ENCODE measurements at places on chromosomes 12 and 14. TPM values are rescaled to one million over a fixed set of nuclear protein-coding genes. Genes with fewer than 3 reads are reported as not detected.
A peak's percentile ranks its signal among the peaks of the same experiment; 100 is the strongest.

DNA sequence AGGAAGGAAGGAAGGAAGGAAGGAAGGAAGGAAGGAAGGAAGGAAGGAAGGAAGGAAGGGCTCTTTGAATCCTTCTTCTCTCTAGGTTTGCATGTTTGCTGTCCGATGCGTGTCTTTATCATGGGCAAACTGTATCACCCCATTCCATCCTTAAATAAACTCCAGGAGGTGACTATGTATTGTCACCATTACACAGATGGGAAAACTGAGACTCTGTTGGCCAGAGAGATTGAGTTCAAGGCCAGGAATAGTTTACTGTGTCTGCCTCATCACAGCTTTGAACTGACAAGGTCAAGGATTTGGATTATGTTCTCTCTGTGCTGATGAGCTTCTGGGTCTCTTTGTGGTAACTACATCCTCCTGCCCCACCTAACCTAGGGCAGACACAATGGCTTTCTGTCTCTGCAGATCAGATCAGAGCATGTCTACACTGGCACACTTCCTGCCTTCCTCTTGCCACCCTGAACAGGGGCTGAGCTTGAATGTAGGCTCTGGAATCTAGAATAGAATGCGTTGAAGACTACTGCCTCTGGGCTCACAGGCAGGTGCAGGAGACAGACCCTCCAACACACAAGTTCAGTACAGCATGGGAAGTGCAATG, 78.9 kb upstream of the MAP1LC3B2 start:
- no peak for DNase-seq

KRT2 gene
- total RNA-seq, result not detected

GRCh38 chr12:21296751-21297406, 37.8 kb downstream of the SLCO1A2 start:
- DNase-seq, result no peak

FICD gene
- total RNA-seq, result 6.4 TPM

- no peak for DNase-seq
These were observed 78.0 kb downstream of the GRIP1 start for GRCh38 chr12:66600903-66601302.

DNA sequence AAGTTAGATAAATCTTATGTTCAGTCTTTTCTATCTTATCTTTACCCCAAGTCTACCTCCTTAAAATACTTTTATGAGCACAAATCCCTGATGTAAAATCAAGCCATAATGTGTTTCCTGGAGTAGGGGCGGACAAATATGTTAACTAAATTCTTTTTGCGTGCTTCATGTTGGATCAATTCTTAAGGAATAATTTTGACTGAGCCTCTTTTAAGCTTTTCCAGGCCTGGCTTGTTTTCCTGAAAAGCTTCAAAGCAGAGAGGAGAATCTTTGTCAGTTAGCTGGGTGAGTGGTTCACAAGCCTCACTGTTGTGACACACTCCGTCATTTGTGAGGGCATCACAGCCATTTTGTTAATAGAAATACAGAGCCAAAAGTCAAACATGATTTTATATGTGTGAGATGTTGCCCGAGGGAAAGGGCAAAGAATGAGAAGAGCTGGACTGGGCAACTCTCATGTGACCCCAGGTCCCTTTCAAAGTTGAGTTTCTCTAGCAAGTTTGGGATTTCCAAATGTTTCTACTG, 468.9 kb downstream of the RGS6 start:
- no peak for DNase-seq

CLECL1 gene
- 0.91 TPM for total RNA-seq

TAS2R31 gene
- 12.2 TPM for total RNA-seq

SLC2A14 gene
- 0.31 TPM for total RNA-seq

- DNase-seq, result no peak
These were observed 5.0 kb downstream of the PTPN6 start for GRCh38 chr12:6956021-6956727.

TSHR gene
- total RNA-seq, result not detected

C12orf60 gene
- total RNA-seq, result 0.99 TPM

RNF31 gene
- total RNA-seq, result 86.6 TPM

GRCh38 chr14:34362641-34363251, 99.3 kb downstream of the SPTSSA start:
- DNase-seq, result no peak

GARIN6 gene
- total RNA-seq, result not detected

DNA sequence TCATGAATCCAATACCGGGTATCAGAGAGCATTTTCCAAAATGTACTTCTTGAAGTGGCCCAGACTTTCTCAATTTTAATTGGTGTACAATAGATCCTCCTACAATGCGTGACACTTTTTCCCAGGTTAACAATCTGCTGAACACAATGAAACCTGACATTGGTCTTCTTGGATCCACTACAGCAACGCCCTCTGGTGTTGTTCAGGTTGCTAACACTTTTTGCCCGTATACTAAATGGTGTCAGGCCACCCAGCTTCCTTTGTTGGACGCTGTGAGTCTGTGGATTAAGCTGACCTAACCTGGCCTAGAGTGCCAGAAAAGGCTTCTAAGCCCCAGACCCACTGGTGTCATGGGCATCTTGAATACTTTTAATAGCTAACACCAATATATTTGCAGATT, 89.2 kb downstream of the KCNK10 start:
- DNase-seq, result no peak

GZMB gene
- 0.94 TPM for total RNA-seq

BCAT1 gene
- total RNA-seq, result 19.3 TPM

DNA sequence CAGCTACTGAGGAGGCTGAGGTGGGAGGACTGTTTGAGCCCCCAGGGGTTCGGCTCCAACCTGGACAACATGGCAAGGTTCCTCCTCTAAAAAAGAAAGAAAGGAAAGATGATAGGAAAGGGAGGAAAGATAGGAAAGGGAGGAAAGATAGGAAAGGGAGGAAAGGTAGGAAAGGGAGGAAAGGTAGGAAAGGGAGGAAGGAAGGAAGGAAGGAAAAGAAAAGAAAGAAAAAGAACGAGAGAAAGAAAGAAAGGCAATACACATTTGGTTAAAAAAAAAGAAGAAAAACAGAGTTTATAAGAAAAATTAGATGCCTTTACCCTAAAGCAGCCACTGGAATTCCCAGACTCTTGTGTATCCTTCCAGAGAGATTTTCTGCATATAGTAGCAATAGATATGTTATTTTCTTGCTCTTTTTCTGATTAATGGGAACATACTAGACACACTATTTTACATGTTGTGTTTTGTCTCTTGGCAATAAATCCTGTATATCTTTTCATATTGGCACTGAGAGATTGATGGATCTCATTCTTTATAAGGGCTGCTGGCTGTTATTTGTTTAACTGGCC, 12.2 kb downstream of the HNF1A start:
- no peak for DNase-seq

A2M gene
- 688 TPM for total RNA-seq

- DNase-seq, result no peak
These were observed 11.6 kb downstream of the OTX2 start for GRCh38 chr14:56798447-56799342.

GRCh38 chr12:129873833-129874208, 30.0 kb downstream of the TMEM132D start:
- DNase-seq, result no peak

GRCh38 chr12:3483089-3483488, 7.9 kb upstream of the PRMT8 start:
- DNase-seq, result no peak

DNA sequence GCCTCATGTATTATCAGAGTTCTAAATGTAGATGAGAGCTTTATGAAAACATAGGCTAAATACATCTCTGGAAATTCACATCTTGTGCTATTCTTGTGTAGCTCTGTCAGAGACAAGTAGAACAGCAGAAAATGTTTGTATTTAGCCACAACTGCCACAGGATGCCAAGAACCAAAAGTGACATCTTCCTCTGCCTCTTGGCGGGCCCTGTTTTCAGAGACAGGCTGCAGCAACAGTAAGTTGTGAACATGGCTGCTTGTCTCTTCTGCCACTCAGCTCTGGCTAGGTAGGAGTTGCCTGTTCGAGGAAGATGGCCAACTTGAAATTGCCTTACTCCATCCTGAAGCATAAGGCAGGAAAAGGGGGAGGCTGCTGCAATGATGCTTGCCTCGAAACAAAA, 30.4 kb downstream of the SETD3 start:
- no peak for DNase-seq

IL31 gene
- not detected for total RNA-seq

NFE2 gene
- 0.57 TPM for total RNA-seq

DNA sequence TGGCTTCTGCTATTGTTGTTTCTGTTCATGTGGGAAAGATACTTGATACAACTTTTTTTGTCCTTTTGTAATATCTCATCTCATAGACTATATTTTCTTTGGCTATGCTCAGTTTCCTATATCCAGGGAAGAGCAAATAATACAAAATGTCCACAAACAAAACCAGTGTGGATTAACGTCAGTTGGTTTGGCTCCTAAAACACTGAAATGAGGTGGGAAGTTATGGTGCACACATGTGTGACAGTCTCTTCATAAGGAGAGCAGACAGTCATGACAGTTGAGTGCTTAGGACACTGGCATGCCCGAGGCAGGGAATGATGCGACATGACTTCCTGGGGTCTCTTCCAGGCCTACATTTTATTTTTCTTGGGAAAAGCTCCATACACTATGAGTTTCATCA, 27.5 kb downstream of the RHOJ start:
- no peak for DNase-seq

DNA sequence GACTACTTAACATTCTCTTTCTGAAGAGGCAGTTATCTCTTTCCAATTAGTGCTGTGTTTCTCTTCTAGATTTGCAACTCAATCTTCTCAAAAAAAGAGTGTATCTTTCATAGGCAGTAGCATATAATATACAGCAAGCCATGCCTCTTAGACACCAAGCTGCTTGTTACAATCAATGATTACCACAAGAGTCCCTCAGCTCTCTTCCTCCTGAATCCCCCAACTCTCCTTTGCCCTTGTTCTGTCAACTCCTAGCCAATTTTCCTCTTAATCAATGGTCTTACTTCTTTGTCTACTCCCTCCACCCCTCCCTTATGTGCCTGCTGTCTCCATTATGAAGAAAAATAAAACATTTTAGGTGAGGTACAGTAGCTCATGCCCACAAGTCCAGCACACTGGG, 2.6 kb downstream of the TMTC1 start:
- no peak for DNase-seq

- DNase-seq, result no peak
These were observed 33.3 kb upstream of the BEGAIN start for GRCh38 chr14:100620255-100621100.

GRCh38 chr14:105455086-105455640, 19.5 kb upstream of the CRIP2 start:
- no peak for DNase-seq

CHFR gene
- 67.0 TPM for total RNA-seq

DNA sequence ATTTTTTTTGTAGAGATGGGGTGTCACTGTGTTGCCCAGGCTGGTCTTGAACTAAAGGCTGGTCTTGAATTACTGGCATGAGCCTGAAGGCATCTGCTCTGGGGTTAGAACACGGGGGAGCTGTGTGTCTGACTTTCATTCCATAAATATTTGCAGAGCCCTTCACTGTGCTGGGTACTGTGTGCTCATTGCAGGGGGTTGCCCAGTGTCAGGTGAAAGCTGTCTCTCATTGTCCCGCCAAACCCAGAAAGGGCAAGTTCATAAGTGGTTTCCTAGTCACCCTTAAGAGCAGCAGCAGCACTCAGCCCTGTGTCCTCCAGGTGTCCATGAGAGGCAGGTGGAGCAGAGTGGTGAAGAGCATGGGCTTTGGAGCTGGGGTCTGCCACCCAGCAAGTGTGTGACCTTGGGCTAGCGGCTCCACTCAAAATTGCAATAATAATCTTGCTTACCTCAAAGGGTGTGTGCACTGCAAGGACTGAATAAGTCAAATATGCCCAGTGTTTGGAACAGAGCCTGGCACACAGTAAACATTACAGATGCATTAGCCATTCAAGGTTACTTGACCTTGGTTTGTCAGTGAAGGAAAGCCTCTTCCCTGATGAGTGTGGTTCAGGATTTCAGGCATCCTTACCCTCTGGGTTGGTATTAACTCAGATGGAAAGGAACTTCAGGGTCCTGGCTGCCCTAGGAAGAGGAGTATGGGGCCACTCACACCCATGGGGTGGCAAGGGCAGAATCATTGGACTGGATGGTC, 4.4 kb upstream of the SMIM41 start:
- DNase-seq, result no peak

GRCh38 chr14:81555684-81556083, 22.0 kb upstream of the SEL1L start:
- no peak for DNase-seq

GRCh38 chr12:27766587-27766986, 13.4 kb upstream of the KLHL42 start:
- DNase-seq, result no peak

- DNase-seq, result peak; percentile 78
These were observed 33.7 kb upstream of the MAP1LC3B2 start for GRCh38 chr12:116525418-116526001.

- no peak for DNase-seq
These were observed 414.8 kb downstream of the RMST start for GRCh38 chr12:97877404-97877803.

DNA sequence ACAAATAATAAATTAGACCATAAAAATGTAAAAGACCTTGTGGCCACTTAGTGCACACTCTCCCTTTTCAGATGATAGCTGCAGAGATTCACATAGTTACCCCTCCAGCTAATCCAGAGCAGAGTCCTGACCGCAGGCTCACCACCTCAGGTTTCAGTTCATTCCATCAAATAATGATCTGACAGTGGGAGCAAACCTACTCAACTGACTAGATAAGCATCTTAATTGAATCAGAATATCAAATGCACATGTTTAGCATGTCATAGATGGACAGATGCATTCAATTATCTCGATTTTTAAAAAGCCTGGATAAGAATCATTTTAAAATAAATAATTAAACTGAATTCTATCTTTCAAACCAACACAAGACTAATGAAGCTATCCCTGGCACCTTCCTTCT, 242.3 kb upstream of the PDZRN4 start:
- no peak for DNase-seq

- DNase-seq, result no peak
These were observed 33.9 kb downstream of the TMEM19 start for GRCh38 chr12:71719647-71720370.

DNA sequence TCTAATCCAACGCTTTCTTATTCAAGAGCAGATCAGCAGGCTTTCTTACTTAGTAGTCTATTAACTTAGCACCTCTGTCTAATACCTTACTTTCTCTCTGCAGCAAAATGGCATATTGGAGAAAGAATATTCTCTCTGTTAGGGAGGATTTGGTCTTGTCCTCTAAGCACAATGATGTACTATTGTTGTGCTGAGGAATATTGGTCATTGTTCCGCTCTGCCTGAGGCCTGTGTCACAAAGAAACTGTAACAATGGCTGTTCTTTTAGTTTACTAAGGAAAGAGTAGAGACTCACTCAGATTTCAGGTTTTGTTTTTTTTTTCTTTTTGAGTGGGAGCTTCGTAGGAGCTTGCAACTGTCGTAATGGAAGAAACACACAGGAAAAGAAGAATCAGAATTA, 1358.8 kb downstream of the LRFN5 start:
- DNase-seq, result no peak

MMP17 gene
- total RNA-seq, result 2.0 TPM

GRCh38 chr12:68240975-68241374, 12.4 kb downstream of the IL22 start:
- DNase-seq, result no peak
